ENCODE measurements at places on chromosomes 13 and 19. TPM values are rescaled to one million over a fixed set of nuclear protein-coding genes. Genes with fewer than 3 reads are reported as not detected.

GRCh38 chr13:64078480-64078936, 2662.9 kb upstream of the PCDH20 start:
- DNase-seq, result no peak

DNA sequence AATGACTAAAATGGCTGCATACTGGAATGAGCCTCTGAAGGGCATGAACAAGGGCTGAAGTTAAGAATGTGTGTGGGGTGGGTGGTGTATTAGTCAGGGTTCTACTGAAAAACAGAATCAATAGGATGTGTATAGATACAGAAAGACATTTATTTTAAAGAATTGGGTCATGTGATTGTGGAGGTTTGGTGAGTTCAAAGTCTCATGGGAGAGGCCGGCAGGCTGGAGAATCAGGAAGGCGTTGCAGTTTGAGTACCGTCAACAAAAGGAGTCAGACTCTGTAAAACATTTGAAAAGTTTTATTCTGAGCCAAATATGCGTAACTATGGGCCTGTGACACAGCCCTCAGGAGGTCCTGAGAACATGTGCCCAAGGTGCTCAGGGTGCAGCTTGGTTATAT, 24.5 kb upstream of the CYSLTR2 start:
- no peak for DNase-seq

Gene ZNF563
- total RNA-seq, result 1.9 TPM

DNA sequence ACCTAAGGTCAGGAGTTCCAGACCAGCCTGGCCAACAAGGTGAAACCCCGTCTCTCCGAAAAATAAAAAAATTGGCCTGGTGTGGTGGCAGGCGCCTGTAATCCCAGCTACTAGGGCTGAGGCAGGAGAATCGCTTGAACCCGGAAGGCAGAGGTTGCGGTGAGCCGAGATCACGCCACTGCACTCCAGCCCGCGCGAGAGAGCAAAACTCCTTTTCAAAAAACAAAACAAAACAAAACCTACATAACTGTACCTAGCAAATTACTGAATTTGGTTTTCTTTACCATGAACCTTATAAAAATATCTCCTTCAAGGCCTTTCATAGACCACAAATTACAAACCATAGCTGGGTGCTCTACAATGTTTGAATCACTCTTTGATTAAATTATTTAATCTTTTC, 760 bp downstream of the ZNF91 start:
- DNase-seq, result peak; percentile 33

Gene ZNF524
- 12.3 TPM for total RNA-seq

- DNase-seq, result no peak
Measured at GRCh38 chr13:42548731-42549551, 25.0 kb upstream of the TNFSF11 start.

Gene ATP7B
- total RNA-seq, result 2.7 TPM

GRCh38 chr13:110912651-110913051, 2.2 kb downstream of the ANKRD10 start:
- DNase-seq, result peak; percentile 33

Gene RGL3
- 9.1 TPM for total RNA-seq

Gene UBE2L5
- not detected for total RNA-seq

GRCh38 chr19:49590971-49591730, at the start of gene PRR12:
Gene PRR12, plus strand, starts transcription at chr19:49591182. Its CDS starts 473 bp downstream, at chr19:49591655.
- DNase-seq, result peak; percentile 31

DNA sequence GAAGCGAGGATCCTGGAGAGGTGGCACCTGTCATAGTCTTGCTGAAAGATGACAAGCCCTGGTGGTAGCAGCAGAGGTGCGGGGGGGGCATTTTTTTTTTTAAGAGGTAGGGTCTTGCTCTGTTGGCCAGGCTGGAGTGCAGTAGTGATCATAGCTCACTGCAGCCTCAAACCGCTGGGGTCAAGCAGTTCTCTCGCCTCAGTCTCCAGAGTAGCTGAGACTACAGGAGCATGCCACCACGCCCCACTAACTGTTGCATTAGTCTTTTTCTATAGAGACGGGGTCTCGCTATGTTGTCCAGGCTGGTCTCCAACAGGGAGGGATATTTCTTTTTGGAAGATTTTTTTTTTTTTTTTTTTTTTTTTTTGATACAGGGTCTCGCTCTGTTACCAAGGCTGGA, 3.3 kb downstream of the BAX start:
- DNase-seq, result no peak

GRCh38 chr19:33430674-33431277, 57.3 kb downstream of the CEBPG start:
- peak; percentile 53 for DNase-seq

DNA sequence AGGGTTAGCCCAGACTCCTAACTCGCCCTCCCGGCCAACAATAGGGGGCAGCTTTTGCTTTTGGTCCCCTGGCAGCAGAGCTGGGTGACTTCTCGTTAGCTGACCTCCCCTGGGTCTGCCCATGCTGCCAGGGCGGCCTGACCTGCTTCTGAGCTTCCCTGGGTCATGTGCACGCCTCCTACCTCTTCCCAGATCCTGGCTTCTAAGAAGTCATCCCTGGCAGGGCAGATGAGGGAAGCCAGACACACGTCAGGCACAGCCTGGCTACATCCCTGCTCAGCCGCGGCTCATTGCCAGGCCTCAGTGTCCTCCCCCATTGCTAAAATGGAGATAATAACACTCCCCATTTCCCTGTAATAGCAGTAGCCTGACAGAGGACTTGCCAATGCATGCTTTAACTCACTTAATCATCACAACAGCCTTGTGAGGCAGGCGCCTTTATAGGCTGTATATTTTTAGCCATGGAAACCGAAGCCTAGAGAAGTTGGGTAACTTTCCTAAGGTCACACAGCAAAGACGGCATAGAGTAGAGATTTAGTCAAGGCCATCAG, 2.1 kb downstream of the KCNK6 start:
- no peak for DNase-seq

All from HFFc6 (cell line).